ENCODE measurements at places on chromosomes 16 and 17. TPM values are rescaled to one million over a fixed set of nuclear protein-coding genes. Genes with fewer than 3 reads are reported as not detected.
A peak's percentile ranks its signal among the peaks of the same experiment; 100 is the strongest.

The NUBP2 gene
- 44.0 TPM for total RNA-seq

DNA sequence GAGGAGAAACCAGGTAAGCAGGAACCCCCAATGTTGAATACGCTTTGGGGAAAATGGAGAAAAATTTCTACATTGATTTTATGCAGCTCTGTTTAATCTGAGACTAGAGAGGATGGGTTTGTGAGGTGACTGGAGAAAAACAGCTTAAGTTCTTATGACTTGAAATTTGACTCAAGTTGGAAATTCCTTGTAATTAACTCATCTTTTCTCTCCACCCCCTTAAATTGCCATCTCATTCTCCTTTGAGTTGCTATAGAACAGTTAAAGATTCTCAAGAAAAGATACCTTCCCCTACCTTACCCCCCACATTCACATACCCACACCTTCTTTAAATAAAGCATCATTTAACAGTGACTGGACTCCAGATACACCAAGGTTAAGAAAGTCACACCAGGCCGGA is 24.2 kb downstream of the ZNRF1 start:
- no peak overlapping the region for H3K4me3 ChIP-seq
- H3K36me3 ChIP-seq, result no peaks in the 10 kb centered on the region
- no peaks in the 10 kb centered on the region for H3K27me3 ChIP-seq

DNA sequence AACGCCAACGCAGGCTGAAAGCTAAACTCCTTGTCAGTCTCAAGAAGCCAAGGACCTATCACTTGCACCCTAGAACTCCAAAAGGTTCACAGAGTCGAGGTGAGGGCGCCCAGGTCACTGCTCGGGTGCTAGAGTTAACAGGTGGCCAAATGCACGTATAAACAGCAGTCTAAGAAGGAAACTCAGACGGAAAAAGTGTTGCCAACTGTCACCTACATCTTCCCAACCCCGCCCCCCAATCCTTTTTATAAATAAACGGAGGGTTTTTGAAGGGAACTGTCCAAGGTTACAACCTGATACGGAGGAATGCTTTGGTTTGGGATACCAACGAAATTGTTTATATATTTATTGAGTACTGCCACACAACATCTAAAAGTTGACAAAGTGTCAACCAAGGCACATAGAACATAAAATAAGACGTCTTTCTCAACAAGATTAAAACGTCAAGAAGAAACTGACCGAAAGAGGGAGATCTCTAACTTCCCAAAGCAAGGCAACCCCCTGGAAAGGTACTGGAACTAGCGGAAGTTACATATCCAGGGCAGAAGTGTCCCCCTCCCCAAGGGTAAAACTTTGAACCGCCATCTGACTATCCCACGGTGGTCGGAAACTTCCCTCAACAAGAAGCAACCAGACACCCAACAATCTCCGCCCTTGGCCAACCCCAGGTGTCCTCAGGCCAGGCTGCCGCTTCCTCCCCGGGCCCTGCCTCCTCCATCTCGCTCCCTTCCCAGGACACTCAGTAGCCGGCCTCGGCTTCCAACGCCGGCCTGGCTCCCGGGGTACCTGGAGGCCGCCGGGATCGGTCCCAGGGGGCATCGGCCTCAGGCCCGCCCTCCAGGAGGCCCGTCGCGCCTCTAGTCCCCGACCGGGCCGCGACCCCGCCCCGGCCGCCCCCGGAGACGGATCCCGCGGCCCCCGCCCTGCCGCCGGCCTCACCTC is 982 bp downstream of the SPAG9 start:
- H3K27me3 ChIP-seq, result no peaks in the 10 kb centered on the region
- peak overlapping the region; percentile 99 for H3K27ac ChIP-seq
- DNase-seq, result peak; percentile 61
- peaks cover 15% of the 10 kb centered on the region for H3K4me1 ChIP-seq
- H3K4me3 ChIP-seq, result peak overlapping the region; percentile 93
- H3K36me3 ChIP-seq, result no peaks in the 10 kb centered on the region

DNA sequence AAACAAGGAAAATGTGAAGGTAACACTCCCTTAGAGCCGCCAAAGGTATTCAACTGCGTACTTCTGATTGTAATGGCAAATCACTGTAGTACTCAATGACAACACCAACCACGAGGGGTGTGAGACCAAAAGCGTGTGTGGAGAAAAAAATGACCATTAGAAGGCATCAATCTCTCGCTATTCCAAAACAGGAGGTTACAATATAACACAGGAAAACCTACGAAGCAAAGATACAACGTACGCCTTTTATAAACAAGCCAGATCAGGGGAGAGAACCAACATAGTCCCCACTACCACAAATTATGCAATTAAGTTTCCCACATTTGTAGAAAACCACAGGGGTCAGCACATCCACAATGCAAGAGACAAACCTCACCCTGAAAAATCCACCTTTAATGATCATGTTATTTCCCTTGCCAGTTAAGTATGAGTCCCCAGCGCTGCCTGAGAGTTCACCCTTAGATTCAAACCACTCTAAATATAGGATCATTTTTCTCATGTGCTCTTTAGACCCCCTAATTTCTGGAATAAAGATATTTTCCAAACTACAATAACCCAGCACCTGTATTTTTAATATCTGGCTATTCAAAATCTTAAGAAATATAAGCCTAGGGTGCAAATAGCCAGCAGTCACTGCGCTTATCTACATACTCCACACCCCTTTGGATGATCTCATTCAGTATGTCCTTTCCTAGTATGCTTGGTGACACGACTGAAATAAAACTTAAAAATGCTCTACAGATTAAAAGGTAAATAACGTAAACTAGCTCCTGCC is 12.4 kb downstream of the TEX14 start:
- DNase-seq, result no peak
- no peaks in the 10 kb centered on the region for H3K27me3 ChIP-seq
- no peak overlapping the region for H3K4me3 ChIP-seq
- H3K36me3 ChIP-seq, result no peaks in the 10 kb centered on the region
- H3K4me1 ChIP-seq, result no peaks in the 10 kb centered on the region
- no peak overlapping the region for H3K27ac ChIP-seq

The KCNJ12 gene
- total RNA-seq, result 4.0 TPM

DNA sequence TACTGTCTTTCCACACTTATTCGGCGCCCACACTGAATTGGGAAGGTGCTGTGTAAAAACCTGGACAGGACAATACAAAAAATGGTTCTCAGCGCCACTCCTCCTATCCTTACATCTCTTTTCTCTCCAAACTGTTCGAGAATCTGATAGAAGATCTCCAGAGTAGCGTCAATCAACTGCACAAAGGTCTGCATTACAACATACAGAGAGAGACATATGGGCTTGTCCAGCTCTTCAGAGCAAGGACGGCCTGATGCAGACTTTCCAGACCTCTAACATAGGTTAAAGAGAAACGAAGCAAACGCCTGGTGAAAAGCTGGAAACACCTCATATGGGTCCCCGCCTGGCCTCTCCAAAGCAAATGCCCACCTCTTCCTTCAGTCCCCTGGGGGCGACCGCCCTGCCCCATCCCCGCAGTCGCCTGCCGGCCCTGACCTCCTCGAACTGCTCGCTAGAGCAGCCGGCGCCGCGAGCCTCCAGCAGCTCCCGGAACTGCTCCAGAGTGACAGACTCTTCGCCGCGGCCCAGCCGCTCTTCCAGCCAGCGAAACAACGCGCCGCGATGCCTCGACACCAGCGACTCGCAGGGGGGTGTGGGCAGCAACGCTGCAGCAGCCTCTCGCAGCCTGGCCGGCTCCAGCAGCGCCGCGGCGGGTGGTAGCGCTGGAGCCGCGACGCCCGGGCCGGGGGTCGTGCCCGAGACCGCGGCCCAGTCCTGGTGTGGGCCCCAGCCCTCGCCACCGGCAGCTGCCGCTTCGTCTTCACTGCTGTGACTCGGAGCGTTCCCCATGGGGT is 526 bp downstream of the ZZEF1 start:
- H3K4me3 ChIP-seq, result peak overlapping the region; percentile 99
- no peaks in the 10 kb centered on the region for H3K36me3 ChIP-seq
- H3K4me1 ChIP-seq, result peaks cover 54% of the 10 kb centered on the region
- no peak for DNase-seq
- no peaks in the 10 kb centered on the region for H3K27me3 ChIP-seq

The TRIM47 gene
- total RNA-seq, result 63.8 TPM

The LRRC37A2 gene
- total RNA-seq, result 6.9 TPM

DNA sequence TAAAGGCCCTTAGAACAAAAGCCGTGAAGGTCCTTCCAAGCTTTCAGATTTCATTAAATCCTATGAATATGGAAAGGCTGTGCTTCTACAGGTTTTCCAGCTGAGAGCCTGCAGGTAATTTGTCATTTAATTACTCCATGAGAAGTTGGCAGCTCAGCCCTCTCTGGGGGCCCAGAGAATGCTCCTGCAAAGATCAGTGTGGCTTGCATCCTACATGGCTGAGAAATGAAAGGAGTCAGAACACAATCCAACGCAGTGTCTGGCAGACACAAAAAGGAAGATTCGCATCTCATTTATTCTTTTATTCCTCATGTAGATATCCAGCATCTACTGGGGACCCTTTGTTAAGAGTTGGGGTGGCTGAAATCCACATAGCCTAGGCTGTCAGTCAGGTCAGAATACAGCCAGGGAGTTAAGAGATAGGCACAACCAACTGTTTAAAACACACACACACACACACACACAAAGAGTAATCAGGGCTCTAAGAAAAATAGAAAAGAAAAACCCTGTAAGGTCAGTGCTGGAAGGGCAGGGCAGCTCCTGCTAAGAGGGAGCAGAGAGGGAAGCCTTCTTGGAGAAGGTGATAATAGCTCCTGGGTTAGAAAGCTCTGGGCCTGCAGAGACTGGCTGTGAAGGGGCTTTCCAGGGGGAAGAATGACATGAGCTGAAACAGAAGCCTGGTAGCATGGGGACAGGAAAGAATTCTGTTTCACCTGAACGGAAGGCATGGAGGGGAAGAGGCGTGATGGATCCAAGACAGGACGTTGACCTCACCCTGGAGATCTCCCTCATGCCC is 46.9 kb upstream of the WSCD1 start:
- no peaks in the 10 kb centered on the region for H3K4me1 ChIP-seq
- H3K36me3 ChIP-seq, result no peaks in the 10 kb centered on the region
- DNase-seq, result no peak

The SPATA32 gene
- total RNA-seq, result not detected

The CACNG5 gene
- total RNA-seq, result not detected

- no peaks in the 10 kb centered on the region for H3K27me3 ChIP-seq
- H3K4me1 ChIP-seq, result no peaks in the 10 kb centered on the region
- no peak for DNase-seq
- peaks cover 40% of the 10 kb centered on the region for H3K36me3 ChIP-seq
- no peak overlapping the region for H3K4me3 ChIP-seq
Observed at GRCh38 chr17:82820278-82821251, 19.3 kb downstream of the ZNF750 start.

The FOXC2 gene
- 2.0 TPM for total RNA-seq

DNA sequence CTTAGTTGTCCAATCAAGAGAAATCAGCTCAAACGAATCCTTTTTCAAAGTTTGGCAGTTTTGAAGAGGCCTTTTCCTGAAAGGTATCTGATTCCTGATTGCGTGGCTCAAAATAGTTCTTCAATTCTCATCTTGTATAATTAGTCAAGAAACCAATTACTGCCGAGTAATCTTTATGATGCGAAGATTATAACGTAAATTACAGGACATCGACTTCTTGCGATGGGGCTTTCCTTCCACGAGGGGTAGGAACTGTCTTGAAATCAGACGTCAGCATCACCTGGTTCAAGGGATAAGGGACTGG is 644 bp upstream of the ARL2BP start:
- no peak for DNase-seq
- peak overlapping the region; percentile 91 for H3K27ac ChIP-seq

DNA sequence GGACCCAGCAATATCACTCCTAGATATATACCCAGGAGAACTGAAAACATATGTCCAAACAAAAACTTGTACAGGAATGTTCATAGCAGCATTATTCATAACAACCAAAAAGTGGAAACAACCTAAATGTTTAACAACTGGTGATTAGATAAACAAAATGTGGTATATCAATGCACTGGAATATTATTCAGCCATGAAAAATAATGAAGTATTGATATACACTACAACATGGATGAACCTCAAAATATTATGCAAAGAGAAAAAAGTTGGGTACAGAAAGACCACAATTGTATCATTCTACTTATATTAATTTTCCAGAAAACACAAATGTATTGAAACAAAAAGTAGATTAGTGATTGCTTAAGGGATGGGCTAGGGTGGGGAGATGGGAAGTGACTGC is 498.6 kb downstream of the GRIN2A start:
- DNase-seq, result no peak
- no peak overlapping the region for H3K27ac ChIP-seq
- no peaks in the 10 kb centered on the region for H3K36me3 ChIP-seq
- H3K4me1 ChIP-seq, result no peaks in the 10 kb centered on the region
- H3K4me3 ChIP-seq, result no peak overlapping the region
- no peaks in the 10 kb centered on the region for H3K27me3 ChIP-seq

The WFIKKN1 gene
- 1.4 TPM for total RNA-seq

DNA sequence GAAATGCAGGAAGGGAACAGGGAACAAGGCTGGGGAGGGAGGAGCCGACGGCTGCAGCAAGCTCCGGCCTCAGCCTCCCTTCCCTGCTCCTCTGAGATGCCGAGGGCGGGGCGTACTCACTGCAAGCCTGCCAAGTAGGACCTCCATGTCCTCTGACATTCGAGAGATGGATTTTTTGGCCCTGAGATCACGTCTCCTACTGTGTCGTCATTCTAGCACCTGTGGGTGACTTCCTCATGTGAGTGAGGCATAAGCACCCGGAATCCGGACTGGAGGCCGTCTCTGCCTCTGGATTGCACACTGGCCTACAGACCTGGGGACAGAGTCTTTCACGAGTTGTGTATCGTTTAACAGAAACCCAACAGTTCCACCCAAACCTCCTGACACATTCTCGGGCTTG is 14.5 kb downstream of the MRM3 start:
- no peak overlapping the region for H3K4me3 ChIP-seq
- H3K36me3 ChIP-seq, result no peaks in the 10 kb centered on the region
- DNase-seq, result no peak
- no peak overlapping the region for H3K27ac ChIP-seq

DNA sequence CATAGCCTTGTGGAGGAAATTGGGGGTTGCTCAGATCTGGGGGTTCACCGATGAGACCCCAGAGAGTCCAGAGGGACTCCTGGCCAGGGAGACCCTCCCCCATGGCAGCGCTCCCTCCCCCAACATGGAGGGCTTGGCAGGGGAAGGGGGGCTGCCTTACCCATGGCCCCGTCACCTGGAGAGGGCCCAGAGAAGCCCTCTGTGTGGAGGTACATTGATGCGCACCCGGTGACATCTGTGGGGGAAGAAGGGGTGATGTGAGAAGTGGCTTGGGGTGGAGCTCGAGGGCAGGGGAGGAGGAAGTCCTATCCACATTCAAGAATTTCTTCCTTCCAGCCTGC is 16.2 kb downstream of the ETV4 start:
- no peaks in the 10 kb centered on the region for H3K27me3 ChIP-seq
- peak overlapping the region; percentile 33 for H3K27ac ChIP-seq
- H3K4me3 ChIP-seq, result no peak overlapping the region
- peaks cover 39% of the 10 kb centered on the region for H3K36me3 ChIP-seq
- peaks cover 16% of the 10 kb centered on the region for H3K4me1 ChIP-seq
- no peak for DNase-seq

DNA sequence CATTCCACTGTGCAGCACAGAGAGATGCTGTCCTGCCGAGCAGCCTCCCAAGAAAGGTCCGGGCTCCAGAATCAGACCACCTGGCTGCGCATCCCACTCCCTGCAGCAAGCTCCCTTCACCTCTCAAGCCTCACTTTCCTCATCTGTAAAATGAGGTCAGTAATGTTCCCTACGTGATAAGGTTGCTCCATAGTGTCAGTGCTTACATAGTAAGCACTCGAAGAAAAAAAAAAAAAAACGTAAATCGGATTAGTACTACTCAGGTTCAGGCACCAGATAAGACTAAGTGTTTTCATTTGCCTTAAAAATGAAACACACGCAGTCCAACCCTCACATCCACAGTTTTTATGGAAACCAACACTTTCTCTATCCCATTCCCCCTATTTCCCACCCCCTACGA is 76.7 kb downstream of the CCT6B start:
- H3K27me3 ChIP-seq, result no peaks in the 10 kb centered on the region
- no peaks in the 10 kb centered on the region for H3K4me1 ChIP-seq
- no peak overlapping the region for H3K4me3 ChIP-seq
- H3K36me3 ChIP-seq, result no peaks in the 10 kb centered on the region
